A172 (cell line): ENCODE measurements at places on chromosomes 13 and 19.

- no peak for DNase-seq
Observed at GRCh38 chr19:48497728-48498594, 13.7 kb downstream of the LMTK3 start.

DNA sequence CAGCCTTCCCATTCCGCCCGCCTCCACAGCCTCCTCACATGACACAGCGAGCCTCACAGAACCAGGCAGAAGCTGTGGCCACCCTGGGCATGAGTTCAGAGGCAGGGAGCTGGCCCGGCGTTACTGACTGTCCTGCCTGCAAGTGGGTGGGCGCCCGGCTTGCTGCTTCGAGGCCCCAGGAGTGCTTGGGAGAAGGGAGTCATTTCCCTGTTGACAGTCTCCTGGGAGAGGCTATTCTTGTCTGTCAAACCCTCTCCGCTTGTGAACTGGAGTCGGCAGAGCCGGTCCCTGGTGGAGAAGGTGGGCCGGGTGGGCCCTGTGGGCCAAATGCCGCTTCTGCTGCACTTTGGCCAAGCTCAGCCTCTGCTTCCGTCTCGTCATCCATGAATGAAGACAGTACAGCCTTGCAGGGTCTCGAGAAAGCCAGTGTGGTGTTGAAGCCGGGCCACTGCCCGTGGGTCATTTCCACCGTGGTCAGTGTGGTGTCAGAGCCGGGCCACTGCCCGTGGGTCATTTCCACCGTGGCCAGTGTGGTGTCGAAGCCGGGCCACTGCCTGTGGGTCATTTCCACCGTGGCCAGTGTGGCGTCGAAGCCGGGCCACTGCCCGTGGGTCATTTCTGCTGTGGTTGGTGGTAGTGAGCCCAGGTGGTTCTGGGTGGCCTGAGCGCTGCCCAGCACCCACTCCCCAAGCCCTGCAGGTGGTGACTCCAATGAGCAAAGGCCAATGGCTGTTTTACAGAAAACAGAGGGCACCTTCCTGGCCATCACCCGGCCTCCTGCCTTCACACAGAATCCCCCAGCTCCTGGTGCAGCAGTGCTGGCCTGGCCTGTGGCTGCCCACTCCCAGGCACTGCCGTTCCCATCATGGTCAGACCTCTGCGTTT, 13.5 kb upstream of the F7 start:
- DNase-seq = no peak

DNA sequence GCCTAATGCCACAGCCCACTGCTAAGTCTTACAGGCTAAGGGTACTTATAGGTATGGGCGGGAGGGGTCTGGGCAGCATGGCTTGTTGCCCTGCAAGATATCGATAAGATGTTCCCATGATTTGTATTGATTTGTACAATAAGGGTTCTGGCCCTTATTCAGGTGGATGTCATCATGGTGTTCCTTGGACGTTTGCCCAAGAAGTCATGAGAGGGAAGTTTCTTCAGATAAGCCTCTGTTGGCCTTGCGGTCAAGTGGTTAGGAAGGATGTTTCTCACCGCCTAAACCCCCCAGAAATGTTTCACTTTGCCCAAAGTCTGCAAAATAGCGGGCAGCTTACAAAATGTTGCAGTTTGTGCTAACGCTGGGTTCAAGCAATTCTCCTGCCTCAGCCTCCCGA, 7.3 kb downstream of the PARP4 start:
- peak; percentile 2 for DNase-seq

- no peak for DNase-seq
Observed at GRCh38 chr19:13241231-13242104, 91.3 kb downstream of the IER2 start.

GRCh38 chr13:40319699-40320579, 346.5 kb downstream of the FOXO1 start:
- DNase-seq = no peak

DNA sequence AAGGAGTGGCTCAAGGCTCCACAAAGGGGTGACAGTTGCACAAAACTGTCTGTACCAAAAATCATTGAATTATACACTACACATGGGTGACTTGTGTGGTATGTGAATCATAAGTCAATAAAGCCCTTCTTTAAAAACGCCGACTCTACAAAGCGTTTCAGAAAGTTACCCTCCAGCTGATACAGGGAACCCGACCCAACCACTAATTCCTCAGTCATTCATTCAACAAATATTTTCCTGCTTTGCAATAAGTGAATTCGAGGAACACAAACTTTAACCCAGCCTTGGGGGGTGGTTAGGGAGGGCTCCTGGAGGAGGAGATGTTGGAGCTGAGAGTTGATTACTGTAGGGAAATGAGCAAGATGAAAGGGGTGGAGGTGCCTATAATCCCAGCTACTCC, 32.0 kb downstream of the LTBP4 start:
- no peak for DNase-seq

DNA sequence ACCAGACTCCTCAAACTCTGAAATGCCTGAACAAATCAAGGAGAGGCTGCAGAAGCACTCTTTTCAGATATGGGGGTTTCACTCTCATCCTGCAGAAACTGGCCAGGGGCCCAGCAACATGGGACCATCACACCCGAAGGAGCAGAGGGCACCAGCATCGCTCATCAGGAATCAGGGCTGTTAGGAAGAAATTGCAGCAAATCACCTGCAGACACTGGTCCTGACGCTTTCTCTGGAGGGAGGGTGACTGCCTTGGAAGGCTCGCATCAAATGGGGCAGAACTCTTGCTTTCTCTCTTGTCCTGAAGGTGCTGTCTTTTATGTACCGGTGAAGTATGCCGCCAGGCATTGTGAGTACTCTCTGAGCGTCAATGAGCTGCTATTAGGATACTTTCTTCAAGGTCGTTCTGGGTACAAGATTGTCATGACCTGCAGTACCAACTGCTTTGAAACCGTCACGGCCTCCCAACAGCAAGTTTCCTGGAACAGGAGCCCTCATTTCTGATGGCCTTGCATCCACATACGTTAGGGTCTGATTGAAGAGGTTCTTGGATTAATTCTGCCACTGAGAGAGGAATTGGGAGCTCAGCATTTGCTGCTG, 155.7 kb upstream of the SOX1 start:
- no peak for DNase-seq

DNA sequence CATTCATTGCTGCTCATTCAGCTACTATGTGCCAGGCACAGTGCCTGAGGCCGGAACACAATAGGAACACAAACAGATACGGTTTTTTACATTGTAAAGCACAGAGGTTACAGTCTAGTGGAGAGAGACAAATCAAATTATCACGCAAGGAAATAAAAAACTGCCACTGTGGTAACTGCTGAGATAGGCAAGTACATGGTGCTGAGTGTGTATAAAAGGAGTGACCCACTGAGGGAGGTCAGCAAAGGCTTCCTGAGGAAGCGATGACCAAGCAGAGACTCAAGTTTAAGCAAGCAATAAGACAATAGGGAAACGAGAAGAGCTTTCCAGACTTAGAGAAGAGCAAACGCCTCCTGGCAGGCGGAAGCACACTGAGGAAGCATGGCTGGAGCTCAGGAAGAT, 56.4 kb downstream of the NUFIP1 start:
- peak; percentile 38 for DNase-seq

- no peak for DNase-seq
Observed at GRCh38 chr13:48370815-48371214, 42.1 kb downstream of the LPAR6 start.

DNA sequence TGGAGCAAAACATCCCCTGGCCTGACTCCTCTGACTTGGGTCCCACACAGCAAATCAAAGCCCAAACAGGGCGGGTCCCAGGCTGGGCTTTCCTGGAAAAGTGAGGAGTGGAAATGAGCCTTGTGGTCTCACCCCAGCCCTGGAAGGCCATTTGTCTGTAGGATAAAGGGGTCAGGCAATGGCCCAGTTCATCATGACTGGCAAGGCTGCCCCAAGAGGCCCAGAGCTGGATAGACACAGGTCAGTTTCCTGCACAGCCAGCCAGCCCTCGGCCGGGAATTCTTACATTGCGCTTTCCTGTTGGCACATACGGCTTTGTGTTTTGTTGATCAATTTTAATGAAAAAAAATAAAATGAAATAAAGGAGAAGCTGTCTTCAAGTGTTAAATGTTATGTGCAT, 174.3 kb downstream of the TSHZ3 start:
- DNase-seq = no peak

- DNase-seq = no peak
Observed at GRCh38 chr13:101829484-101829883, 377.0 kb downstream of the ITGBL1 start.

DNA sequence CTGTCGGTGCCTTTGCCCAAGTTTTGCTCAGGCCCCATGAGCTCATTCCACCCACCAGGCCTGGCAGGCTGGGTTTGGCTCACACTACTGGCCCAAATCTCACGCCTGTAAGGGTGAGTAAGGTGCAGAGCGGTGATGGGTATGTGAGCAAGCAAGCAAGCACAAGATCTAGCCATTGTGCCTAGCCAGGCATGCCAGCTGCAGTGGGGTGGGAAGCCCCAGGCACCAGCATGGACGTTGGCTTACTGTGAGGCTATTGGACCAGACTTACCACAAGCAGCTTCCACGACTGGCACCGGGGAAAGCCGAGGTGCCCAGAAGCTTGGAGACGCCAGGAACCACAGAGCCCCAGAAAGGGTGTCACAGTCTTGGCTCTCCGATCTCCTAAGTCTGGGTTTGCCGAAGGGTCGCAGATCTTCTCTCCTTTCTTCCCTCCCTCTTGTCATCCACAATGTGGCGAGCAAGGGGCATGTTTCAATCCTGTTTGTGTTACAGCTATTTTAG, 2659.4 kb upstream of the PCDH20 start:
- DNase-seq = no peak

DNA sequence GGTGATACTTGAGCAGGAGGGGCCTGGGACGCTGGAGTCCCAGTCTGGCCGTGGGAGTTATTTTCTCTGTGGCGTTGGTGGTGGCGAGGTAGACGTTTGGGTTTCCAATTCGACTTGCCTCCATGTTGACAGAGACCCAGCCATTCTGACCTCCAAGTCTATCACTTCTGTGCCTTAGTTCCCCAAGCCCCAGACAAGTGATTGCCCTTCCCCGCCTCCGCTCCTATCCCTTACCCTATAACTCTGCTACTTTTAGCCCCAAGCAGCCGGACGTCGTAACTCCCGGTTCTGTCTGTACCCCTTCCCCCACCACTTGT, 549 bp downstream of the TIMM50 start:
- DNase-seq = no peak

- no peak for DNase-seq
Observed at GRCh38 chr13:110923777-110924638, 9.1 kb upstream of the ANKRD10 start.

GRCh38 chr13:31504918-31505317, 234.4 kb upstream of the RXFP2 start:
- DNase-seq = no peak

GRCh38 chr19:4581666-4582553, 22.4 kb upstream of the SEMA6B start:
- no peak for DNase-seq

DNA sequence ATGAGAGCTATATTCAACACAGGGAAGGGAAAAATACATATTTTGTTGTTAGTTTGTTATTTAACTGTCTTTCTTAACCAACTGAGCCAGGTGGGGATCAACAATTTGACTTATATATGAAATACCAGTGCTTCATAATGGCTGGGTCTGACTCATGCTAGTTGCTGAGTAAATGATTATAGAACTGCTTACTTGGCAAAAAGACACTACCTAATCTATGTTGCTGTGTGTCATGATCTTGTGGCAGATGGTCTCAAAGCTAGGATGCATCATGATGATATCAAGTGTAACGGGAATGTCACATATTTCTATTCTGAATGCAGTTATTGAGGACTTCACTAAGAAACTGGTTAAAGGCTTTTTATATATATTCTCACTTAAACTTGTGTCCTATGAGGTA, 727.4 kb upstream of the SLITRK1 start:
- DNase-seq = peak; percentile 4

DNA sequence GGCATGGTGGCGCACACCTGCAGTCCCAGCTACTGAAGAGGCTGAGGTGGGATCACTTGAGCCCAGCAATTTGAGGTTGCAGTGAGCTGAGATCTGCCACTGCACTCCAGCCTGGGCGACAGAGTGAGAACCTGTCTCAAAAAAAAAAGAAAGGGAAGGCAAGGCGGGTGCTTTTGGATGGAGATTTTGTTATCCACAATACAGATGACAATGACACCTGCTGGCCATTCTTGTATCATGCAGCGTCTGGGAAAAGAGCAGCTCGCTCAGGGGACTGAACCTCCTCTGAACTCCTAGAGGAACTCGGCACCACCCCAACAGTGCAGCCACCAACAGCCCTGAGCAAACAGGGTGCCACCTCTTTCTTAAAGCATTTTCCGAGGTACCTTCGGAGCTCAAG, 22.8 kb downstream of the HAUS8 start:
- peak; percentile 41 for DNase-seq

DNA sequence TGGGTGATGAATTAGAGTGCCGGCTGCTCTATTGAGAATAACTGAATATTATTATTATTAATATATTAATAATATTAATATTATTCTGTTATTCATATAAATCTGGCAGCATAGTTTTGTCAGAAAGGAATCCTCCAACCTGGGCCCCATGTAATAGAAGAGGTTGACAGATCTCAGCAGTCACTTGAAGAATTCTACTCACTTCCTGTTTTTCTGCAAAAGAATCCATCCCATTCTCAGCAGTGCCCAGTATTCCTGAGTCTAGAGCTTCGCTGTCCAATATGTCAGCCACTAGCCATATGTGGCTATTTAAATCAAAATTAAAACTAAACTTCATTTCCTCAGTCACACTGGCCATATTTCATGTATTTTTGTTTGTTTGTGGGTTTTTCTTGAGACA, 72.4 kb upstream of the USPL1 start:
- DNase-seq = no peak

- no peak for DNase-seq
Observed at GRCh38 chr13:106286811-106287210, 248.7 kb downstream of the EFNB2 start.

DNA sequence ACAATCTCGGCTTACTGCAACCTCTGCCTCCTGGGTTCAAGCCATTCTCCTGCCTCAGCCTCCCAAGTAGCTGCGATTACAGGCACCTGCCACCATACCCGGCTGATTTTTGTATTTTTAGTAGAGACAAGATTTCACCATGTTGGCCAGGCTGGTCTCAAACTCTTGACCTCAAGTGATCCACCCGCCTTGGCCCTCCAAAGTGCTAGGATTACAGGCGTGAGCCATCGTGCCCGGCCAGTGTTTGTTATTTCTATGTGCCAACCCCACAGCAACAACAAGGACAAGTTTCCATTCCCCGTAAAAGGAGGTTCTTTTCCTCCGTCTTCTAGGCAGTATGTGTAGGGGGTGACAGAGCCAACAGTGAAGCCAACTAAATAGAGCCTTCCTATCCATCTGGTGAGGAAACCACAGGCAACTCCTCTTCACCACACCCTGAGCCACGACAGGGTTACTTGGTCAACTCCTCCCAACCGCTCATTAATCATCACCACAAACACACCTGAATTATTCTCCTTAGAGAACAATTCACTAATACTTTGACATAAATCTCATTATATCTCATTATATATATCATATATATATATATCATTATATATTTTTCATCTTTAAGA, 25.5 kb downstream of the FOXO1 start:
- DNase-seq = no peak
